ENCODE measurements at places on chromosomes 7 and 10.

- DNase-seq, result no peak
Measured at GRCh38 chr7:150668472-150668911, 17.0 kb upstream of the GIMAP2 start.

- DNase-seq, result no peak
Measured at GRCh38 chr7:151735186-151735850, 141.6 kb downstream of the PRKAG2 start.

- DNase-seq, result no peak
Measured at GRCh38 chr10:57247271-57247670, 886.2 kb upstream of the ZWINT start.

DNA sequence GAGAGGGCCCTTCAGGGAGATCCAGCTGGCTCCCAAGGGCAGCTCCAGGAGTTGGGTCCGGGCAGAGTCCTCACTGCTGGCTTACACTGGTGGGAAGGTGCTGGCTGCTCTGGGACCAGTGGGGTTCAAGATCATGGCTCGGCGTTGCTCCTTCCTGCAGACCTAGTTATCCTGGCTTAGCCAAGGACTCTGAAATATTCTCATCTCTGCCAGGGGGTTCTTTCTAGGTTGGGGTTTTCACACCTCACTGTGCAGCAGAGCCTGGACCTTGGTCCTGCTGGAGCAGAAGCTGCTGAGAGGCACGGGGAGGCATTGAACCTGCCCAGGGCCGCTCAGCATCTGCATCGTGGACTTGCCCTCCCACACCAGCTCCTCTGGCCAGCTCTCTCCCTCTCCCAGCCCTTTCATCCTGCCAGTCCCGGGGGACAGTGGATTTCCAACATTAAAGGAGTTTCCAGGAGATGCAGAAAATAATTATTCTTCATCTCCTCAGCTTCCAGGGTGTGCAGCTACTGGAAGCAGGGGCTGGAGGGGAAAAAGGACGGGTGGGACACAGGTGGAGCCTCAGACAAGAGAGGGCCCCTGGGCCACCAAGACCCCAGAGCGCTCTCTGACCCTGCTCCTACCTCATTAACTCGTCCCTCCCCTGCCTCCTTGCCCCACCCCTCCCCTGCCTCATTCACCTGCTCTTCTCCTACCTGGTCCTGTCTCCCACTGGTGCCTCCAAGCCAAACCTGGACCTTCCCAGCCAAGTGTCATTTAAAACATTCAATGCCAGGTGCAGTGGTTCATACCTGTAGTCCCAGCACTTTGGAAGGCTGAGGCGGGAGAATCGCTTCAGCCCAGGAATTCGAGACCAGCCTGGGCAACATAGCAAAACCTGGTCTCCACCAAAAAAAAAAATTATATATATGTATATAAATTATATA lies 42.5 kb downstream of the JAKMIP3 start:
- DNase-seq, result no peak

DNA sequence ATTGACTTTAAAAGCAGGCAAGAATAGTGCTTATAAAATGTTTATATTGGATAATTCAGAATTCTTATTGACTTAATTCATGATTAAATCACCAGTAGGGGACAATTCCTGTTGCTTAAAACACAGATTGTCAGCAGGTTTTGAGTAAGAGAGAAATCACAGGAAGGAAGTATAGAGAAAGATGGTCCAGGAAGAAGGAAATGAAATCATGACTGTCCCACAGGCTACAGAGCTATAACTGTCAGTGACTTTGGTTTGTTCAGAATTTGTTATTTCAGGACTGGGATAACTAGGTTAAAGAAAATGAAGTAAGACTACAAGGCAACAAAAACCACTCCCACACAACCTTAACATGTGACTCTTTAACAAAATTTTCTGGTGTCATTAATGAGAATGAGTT lies 6.8 kb downstream of the GNGT1 start:
- DNase-seq, result no peak

DNA sequence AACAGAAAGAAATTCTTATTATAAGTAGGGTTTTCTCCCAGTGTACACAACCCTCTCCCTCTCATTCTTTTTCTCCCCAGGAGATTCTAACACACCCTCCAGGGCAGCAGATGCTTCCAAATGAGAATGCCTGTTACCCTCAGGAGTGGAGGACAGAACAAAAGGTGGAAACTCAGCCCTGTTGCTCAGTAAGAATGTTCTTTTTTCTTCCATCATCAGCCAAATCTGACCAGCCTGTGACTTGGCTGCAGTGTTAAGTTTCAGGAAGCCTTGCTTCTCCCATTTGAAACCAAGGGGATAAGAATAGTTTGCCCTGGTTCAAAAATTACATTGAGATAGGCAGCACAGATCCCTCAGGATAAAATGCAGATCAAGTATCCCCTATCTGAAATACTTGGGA lies 77.5 kb upstream of the EEPD1 start:
- DNase-seq, result no peak

GRCh38 chr10:101839416-101840063 lies 4.1 kb downstream of the KCNIP2 start:
- no peak for DNase-seq

GRCh38 chr7:155191901-155192478 lies 105.7 kb upstream of the INSIG1 start:
- DNase-seq, result no peak

DNA sequence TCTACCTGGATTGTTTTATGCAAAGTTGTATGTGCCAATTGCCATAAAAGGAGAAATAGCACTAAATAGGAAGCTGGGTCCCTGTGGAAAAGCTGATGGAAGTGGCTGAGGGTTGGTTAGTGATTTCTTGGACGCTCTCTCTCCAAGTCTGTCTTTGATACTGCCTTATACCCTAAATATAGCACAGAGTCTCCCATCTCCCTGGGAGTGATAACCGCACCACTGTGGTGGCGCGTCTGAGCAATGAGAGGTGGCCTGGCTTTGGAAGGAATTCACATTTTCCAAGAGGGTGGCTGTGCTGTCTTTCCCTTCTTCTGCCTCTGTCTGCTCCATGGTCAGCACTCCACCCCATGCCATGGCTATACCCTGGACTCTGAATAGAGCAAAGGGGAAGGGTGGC lies 31.2 kb downstream of the STMP1 start:
- no peak for DNase-seq

DNA sequence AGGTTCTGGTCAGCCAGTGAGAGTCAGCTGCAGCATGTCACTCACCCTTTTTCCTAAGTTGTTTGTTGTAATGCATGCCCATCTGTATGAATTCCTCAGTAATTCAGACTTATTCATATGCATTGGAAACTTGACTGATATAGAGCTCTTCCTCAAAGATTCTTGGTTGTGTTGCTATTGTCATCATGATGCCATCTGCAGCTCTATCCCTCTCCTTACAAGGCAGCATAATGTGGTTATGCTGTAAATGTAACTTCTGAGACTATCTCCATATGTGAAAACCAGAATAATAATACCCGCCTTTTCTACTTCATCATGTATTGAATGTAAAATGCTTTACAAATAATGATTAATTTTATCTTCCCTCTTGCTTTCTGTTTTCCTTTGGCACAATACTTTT lies 252.6 kb upstream of the MTPN start:
- DNase-seq, result no peak

GRCh38 chr7:117134889-117135552 lies 181.7 kb downstream of the ST7 start:
- DNase-seq, result no peak

DNA sequence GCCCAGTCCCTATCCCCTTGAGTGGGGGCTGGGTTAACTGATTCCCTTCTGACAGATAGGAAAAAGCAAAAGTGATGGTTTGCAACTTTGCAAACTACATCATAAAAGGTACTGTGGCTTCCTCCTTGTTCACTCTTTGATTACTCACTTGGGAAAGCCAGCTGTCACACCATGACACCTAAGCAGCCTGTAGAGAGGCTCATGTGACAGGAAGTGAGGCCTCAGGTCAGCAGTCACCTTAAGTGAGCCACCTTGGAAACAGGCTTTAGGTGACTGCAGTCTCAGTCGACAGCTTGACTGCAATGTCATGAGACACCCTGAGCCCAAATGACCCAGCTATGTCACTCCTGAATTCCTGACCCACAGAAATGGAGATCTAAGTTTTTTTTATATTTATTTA lies 4.3 kb upstream of the CHCHD2 start:
- no peak for DNase-seq

DNA sequence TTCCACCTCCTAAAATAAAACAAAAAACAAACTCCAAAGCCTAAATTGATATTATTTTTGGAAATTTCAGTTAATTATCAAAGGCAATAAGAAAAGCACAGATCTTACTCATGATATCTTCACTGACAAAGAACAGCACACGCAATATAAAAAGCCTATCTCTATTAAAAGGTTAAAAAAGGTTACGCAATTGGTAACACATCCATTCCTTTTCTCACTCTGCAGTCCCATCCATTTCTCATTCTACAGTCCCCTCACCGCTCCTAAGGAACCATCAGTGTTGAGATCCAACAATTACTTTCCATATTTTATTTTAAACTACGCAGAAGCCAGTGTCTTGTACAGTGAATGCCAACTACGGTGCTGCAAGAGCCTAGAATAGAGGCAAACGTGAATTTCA lies 1.3 kb downstream of the SEC61G start:
- DNase-seq, result no peak

GRCh38 chr10:34343764-34344163 lies 471.3 kb downstream of the PARD3 start:
- DNase-seq, result no peak

- DNase-seq, result no peak
Measured at GRCh38 chr7:475951-476441, 43.6 kb downstream of the PDGFA start.

DNA sequence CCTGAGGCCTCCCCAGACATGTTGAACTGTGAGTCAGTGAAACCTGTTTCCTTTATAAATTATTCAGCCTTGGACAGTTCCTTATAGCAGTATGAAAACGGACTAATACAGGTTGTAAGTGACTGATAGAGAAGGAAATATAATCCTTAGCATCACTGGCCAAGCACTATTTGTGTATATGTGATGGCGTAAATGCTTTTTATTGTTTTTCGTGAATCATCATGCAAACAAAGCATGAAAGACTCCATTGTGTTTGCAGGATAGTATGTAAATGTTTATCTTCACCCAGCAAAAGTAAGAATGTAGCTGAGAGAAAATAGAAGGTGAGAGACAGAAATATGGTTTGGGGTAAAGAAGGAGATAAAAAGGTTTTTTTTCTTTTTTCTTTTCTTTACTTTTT lies 92.5 kb upstream of the LRGUK start:
- DNase-seq, result no peak

- DNase-seq, result no peak
Measured at GRCh38 chr10:132305654-132306342, 2.0 kb downstream of the STK32C start.

DNA sequence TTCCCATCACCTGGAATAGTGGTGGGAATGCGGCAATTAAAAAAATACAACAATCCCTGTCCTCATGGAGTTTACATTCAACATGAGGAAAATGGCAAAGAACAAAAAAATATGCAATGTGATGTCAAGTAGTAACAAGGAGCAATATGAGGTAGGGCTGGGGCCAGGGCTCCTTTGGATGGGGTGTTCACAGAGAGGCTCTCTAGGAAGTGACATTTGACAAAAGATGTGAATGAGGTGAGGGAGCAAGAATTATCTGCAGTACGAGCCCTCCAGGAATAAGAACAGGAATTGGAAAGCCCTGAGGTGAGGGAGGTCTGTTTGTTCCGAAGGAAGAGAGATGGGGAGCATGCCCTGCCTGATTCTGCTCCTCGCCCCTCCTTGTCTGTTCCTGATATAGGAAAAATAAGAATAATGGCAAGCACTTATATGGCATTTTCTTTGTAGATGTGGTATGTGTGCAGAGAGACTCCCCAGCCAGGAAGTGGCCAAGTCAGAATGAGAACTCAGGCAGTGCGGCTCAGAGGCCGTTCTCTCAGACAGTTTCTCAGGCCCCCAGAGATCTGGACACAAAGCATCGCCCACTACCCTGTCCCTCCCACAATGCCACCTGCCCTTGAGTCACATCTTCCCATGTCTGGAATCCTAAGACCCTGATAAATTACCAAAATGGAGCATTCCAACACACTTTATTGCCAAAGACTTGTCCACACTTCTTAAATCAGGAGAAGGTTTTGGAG lies 105.6 kb downstream of the APBB1IP start:
- no peak for DNase-seq

- no peak for DNase-seq
Measured at GRCh38 chr7:42372479-42372878, 135.5 kb upstream of the GLI3 start.

GRCh38 chr10:98878418-98878817 lies 357.2 kb downstream of the HPSE2 start:
- no peak for DNase-seq

DNA sequence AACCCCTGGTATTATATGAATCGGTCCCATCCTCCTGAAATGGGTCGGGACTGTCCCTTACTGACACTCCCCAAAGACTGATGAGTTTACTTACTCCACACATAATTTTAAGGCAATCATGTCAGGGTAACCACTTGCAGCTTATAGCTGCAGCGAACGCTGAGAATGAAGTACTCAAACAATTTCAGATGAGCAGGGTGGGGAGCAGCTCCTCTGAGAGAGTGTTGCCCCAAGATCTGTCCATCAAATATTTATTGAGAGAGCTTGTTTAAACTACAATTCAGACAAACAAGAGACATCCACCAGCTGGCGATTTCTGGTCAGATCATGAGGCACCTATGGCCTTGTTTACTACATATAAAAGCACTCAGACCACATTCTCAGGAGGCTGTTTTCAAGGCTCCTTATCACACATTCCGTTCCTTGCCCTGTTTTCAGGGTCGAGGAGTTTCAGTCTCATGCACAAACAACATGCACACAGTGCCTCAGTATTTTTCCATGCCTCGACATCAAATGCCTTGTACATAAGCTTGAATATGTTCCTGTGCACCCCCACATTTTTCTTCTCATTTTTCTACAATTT lies 80.1 kb downstream of the THSD7A start:
- no peak for DNase-seq

- DNase-seq, result no peak
Measured at GRCh38 chr10:78416031-78417011, 382.7 kb downstream of the RPS24 start.

- DNase-seq, result no peak
Measured at GRCh38 chr7:106777674-106778299, 87.3 kb upstream of the PIK3CG start.

DNA sequence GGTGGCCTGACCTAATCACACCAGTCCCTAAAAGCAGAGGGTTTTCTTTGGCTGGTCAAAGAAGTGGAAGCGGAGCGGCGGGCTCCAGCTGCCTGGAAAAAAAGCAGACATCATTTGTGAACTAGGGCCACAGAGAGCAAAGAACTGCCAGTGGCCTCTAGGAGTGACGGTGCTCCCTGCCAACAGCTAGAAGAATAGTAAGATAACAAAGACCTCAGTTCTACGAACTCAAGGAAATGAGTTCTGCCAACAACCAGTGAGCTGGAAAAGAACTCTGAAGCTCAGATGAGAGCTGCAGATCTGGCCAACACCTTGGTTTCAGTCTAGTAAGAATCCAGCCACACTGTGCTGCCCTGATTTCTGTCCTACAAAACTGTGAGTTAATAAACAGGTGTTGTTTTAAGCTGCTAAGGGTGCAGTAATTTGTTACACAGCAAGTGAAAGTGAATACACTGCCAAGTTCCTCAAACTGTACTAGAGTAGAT lies 178.0 kb downstream of the SRPK2 start:
- DNase-seq, result no peak

- DNase-seq, result no peak
Measured at GRCh38 chr10:86252079-86252478, 114.5 kb downstream of the GRID1 start.

Measured in LoVo (cell line).